ENCODE measurements at places on chromosomes 7 and 10. TPM values are rescaled to one million over a fixed set of nuclear protein-coding genes. Genes with fewer than 3 reads are reported as not detected.
A peak's percentile ranks its signal among the peaks of the same experiment; 100 is the strongest.

DNA sequence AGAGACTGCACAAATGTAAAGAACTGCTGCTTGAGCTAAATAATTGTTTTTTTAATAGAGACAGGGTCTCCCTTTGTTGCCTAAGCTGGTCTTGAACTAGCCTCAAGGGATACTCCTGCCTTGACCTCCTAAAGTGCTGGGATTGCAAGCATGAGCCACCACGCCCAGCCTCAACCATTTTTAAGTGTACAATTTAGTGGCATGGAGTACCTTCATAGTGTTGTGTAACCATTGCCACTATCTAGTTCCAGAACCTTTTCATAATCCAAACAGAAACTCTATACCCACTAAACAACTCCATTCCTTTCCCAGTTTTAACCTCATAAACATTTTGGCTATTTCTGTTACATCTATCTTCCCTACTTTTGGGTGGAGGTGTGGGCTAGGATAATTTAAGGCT lies 6.7 kb downstream of the EIF4H start:
- no peaks in the 10 kb centered on the region for H3K27me3 ChIP-seq
- H3K36me3 ChIP-seq = peaks cover 15% of the 10 kb centered on the region
- peaks cover 10% of the 10 kb centered on the region for H3K4me1 ChIP-seq
- no peak overlapping the region for H3K4me3 ChIP-seq

DNA sequence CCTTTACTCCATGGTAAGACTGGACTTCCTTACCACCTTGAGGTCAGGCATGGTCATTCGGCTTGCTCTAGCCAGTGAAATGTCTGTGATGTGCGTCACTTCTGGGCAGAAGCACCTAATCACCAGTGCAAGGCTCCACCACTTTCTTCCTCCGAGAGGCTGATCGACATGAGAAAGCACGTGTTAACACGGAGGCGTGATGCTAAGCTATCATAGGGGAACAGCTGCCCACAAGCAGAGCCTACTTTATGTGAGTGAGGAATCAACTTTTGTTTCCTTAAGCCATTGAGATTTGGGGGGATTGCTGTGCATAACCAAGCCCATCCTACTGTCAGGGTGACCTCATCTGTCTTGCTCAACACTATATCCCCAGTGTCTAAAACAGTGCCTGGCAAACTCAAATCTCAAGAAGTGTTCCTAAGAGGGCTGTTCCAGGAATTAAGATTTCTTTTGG lies 23.1 kb upstream of the SAR1A start:
- H3K4me3 ChIP-seq = no peak overlapping the region
- H3K36me3 ChIP-seq = no peaks in the 10 kb centered on the region
- H3K4me1 ChIP-seq = no peaks in the 10 kb centered on the region
- no peak overlapping the region for H3K27ac ChIP-seq
- no peaks in the 10 kb centered on the region for H3K27me3 ChIP-seq
- DNase-seq = no peak

GRCh38 chr7:154837087-154837486 lies 165.8 kb downstream of the PAXIP1 start:
- H3K27me3 ChIP-seq = no peaks in the 10 kb centered on the region
- no peak overlapping the region for H3K4me3 ChIP-seq
- no peaks in the 10 kb centered on the region for H3K36me3 ChIP-seq
- H3K27ac ChIP-seq = no peak overlapping the region
- no peak for DNase-seq

- H3K27me3 ChIP-seq = no peaks in the 10 kb centered on the region
- H3K4me1 ChIP-seq = peaks cover 25% of the 10 kb centered on the region
- peak; percentile 57 for DNase-seq
- H3K4me3 ChIP-seq = peak overlapping the region; percentile 68
- H3K36me3 ChIP-seq = no peaks in the 10 kb centered on the region
These were observed 135.1 kb downstream of the NRBF2 start for GRCh38 chr10:63268149-63268797.

GRCh38 chr7:92793656-92794205 lies 42.6 kb downstream of the CDK6 start:
- H3K4me1 ChIP-seq = peaks cover 24% of the 10 kb centered on the region
- no peak for DNase-seq
- H3K27ac ChIP-seq = no peak overlapping the region
- no peak overlapping the region for H3K4me3 ChIP-seq
- no peaks in the 10 kb centered on the region for H3K27me3 ChIP-seq

DNA sequence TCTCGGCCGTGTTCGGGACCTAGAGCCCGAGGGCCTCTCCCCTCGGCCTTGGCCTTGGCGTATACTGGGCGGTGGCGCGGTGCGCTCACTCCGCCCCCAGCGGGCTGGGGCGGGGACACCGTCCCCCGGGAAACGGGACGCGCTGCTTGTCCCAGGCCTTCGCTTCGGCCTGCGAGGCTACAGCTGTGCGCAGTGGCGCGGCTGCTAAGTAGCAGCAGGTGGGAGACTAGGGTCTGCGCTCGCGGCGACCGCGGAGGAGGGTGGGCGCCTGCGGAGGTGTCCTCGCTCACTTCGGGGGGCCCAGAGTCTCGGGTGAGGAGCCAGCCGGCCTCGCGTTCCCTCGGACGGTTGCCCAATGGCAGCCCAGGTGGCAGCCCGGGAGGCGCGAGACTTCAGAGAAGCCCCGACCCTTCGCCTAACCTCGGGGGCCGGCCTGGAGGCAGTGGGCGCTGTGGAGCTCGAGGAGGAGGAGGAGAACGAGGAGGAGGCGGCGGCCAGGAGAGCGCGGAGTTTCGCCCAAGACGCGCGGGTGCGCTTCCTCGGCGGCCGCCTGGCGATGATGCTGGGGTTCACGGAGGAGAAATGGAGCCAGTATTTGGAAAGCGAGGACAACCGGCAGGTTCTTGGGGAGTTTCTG lies at the start of gene DNAH11:
Gene DNAH11, plus strand, starts transcription at position 149 of the 637 bp plus-strand sequence. Its CDS starts 207 bp downstream, at position 356.
- peak; percentile 84 for DNase-seq
- H3K4me1 ChIP-seq = peaks cover 8% of the 10 kb centered on the region
- H3K27me3 ChIP-seq = peaks cover 64% of the 10 kb centered on the region
- H3K36me3 ChIP-seq = no peaks in the 10 kb centered on the region
- peak within 1 kb of the TSS; percentile 56 for H3K4me3 ChIP-seq

DNA sequence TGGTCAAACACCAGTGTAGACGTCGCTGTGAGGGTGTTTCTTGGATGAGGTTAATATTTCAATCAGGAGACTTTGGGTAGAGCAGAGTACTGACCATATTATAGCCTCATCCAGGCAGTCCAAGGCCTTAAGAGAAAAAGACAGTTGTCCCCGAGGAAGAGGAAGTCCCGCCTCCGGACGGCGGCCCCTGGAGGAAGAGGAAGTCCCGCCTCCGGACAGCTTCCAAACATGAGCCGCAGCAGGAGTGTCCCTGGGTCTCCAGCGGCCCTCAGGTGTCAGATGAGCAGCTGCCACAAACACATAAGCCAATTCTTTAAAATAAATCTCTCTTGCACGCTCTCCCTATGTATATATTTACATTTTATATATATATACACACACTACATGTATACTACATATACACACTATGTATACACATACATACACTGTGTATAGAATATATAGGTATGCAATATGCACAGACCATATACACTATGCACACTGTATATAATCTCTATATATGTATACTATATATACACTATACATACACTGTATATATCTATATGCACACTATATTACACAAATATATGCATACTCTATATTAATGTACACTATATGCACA lies 37.5 kb downstream of the PWWP2B start:
- no peak overlapping the region for H3K4me3 ChIP-seq
- no peak overlapping the region for H3K27ac ChIP-seq
- no peak for DNase-seq
- no peaks in the 10 kb centered on the region for H3K36me3 ChIP-seq
- H3K27me3 ChIP-seq = no peaks in the 10 kb centered on the region

GRCh38 chr10:73232887-73233286 lies 14.2 kb downstream of the DNAJC9 start:
- H3K27me3 ChIP-seq = no peaks in the 10 kb centered on the region
- peak; percentile 34 for DNase-seq
- H3K27ac ChIP-seq = no peak overlapping the region
- no peak overlapping the region for H3K4me3 ChIP-seq
- no peaks in the 10 kb centered on the region for H3K4me1 ChIP-seq

- H3K4me1 ChIP-seq = peaks cover 8% of the 10 kb centered on the region
- H3K27me3 ChIP-seq = no peaks in the 10 kb centered on the region
- H3K4me3 ChIP-seq = no peak overlapping the region
- no peak for DNase-seq
- H3K36me3 ChIP-seq = no peaks in the 10 kb centered on the region
- H3K27ac ChIP-seq = no peak overlapping the region
These were observed 5.5 kb upstream of the TEX47 start for GRCh38 chr7:88801046-88801445.

GRCh38 chr7:98556288-98556687 lies 60.8 kb upstream of the NPTX2 start:
- H3K4me3 ChIP-seq = no peak overlapping the region
- no peaks in the 10 kb centered on the region for H3K36me3 ChIP-seq
- H3K27me3 ChIP-seq = no peaks in the 10 kb centered on the region
- no peak for DNase-seq

DNA sequence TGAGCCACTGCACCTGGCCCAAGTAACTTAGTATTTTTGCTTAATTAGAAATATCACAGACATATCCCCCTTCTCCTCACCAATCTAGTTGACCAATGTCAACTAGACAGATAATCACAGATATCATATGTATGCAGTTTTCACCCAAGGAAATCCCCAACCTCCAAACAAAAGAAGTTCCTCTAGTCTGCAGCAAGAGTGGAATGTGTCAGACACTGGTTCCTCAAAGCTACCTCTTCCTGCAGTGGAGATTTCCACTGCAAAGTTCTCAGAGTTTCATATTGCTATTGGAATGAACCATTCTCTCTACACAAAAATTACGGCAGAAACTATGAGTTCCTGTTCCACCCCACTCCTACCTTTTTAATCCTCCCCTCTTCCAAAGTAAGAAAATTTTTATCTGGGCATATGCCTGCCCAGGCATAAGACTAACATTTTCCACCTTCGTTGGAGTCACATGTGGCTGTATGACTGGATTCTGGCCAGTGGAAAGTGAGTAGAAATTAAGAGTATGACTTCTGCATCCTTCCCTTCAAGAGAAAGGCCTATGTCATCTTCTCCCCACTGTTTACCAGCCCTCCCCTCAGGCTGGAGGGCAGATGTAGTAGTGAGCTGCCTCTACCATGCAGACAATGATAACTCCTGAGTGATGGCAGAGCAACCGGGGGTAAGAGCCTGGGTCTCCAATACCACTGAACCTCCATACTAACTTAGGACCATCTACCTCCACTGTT lies 103.0 kb downstream of the MYOF start:
- H3K27me3 ChIP-seq = no peaks in the 10 kb centered on the region
- peaks cover 15% of the 10 kb centered on the region for H3K4me1 ChIP-seq
- H3K4me3 ChIP-seq = no peak overlapping the region
- H3K27ac ChIP-seq = no peak overlapping the region
- DNase-seq = no peak

GRCh38 chr10:4638099-4638498 lies 187.9 kb upstream of the AKR1E2 start:
- H3K27me3 ChIP-seq = no peaks in the 10 kb centered on the region
- H3K27ac ChIP-seq = no peak overlapping the region
- H3K4me1 ChIP-seq = peaks cover 2% of the 10 kb centered on the region
- DNase-seq = peak; percentile 29
- no peak overlapping the region for H3K4me3 ChIP-seq

GRCh38 chr10:5809527-5810154 lies 3.6 kb downstream of the GDI2 start:
- H3K4me1 ChIP-seq = peaks cover 30% of the 10 kb centered on the region
- no peak for DNase-seq
- H3K27me3 ChIP-seq = no peaks in the 10 kb centered on the region
- H3K27ac ChIP-seq = no peak overlapping the region
- H3K4me3 ChIP-seq = peak overlapping the region; percentile 98

DNA sequence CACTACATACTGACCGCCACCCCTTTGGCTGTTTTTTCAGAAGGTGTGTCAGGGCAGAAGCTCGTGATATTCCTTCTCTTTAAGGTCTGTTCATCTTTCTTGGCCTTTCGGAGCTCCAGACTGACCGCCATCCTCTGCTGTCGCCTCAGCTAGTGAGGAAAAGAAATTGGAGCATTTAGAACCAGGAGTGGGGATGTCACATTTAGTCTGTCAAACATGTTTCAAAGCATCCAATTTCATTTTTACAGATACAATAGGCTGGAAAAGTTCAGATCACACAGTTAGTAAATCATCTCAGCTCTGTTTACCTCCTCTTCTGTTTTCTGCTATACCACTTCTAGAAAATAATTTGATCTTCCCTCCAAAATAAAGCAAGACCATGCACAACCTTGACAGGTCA lies 4.8 kb downstream of the KPNA7 start:
- H3K27me3 ChIP-seq = no peaks in the 10 kb centered on the region
- no peak for DNase-seq
- H3K36me3 ChIP-seq = no peaks in the 10 kb centered on the region
- no peaks in the 10 kb centered on the region for H3K4me1 ChIP-seq
- no peak overlapping the region for H3K4me3 ChIP-seq
- H3K27ac ChIP-seq = no peak overlapping the region

- H3K27me3 ChIP-seq = no peaks in the 10 kb centered on the region
- H3K27ac ChIP-seq = no peak overlapping the region
- no peaks in the 10 kb centered on the region for H3K36me3 ChIP-seq
- H3K4me3 ChIP-seq = peak overlapping the region; percentile 95
- peak; percentile 68 for DNase-seq
These were observed 1.2 kb downstream of the PTEN start for GRCh38 chr10:87864496-87865059.

DNA sequence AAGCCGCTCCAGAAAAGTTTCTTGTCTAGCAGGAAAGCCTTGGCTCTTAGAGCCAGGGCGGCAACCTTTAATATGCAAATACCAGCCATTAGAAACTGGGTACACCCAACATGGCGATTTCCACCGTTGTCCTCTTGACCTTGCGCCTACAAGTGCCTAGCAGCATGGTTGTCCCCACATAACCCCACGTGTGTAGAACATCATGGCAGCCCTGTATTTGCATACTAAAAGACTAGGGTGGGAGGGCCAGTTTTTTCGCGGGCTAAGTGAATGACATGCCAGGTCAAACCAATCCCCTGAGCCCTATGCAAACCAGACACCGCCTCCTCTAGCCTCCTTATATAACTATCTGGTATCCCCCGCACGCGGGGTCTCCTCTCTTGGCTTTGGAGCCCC lies 58.4 kb upstream of the FZD8 start:
- H3K27me3 ChIP-seq = no peaks in the 10 kb centered on the region
- DNase-seq = no peak
- no peaks in the 10 kb centered on the region for H3K36me3 ChIP-seq

The PRF1 gene
- not detected for total RNA-seq

The AKR1E2 gene
- total RNA-seq = 3.4 TPM

The HKDC1 gene
- total RNA-seq = 0.30 TPM

The MYH16 gene
- not detected for total RNA-seq

The MSS51 gene
- 2.2 TPM for total RNA-seq

The RGS10 gene
- total RNA-seq = 12.0 TPM

The TACC2 gene
- 10.7 TPM for total RNA-seq

The OR2A12 gene
- total RNA-seq = not detected

The LBX1 gene
- not detected for total RNA-seq

The INHBA gene
- 0.09 TPM for total RNA-seq

The DLX6 gene
- not detected for total RNA-seq

The UPK3BL2 gene
- total RNA-seq = 0.21 TPM

The RHOBTB1 gene
- 21.5 TPM for total RNA-seq

The EBF3 gene
- total RNA-seq = 0.40 TPM

The ATRNL1 gene
- total RNA-seq = 6.9 TPM
